RWPE2 (cell line): ENCODE measurements at places on chromosomes 2 and 18.

DNA sequence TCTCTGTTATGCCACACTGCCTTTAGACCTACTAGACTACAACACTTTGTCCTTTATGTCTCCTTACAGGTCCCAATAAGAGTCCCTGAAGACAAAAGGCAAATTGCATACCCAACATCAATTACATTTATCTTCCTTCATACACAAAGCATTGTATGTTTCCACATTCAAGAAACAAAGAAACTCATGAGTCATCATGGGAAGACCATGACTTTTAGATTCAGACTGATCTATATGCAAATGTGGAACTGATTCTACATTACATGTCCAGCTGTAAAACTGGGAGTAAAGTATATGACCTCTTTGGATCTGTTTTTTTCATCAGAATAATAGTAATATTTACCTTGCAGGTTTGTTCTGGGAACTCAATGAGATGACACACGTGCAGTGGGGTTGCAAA lies 25.2 kb upstream of the HNMT start:
- no peak for DNase-seq

GRCh38 chr2:203451011-203451410 lies 84.1 kb downstream of the RAPH1 start:
- no peak for DNase-seq

GRCh38 chr2:179677746-179678505 lies 183.5 kb downstream of the ZNF385B start:
- no peak for DNase-seq

GRCh38 chr2:141331127-141331526 lies 799.7 kb downstream of the LRP1B start:
- no peak for DNase-seq

GRCh38 chr18:79887181-79888000 lies 64.1 kb downstream of the SLC66A2 start:
- no peak for DNase-seq

DNA sequence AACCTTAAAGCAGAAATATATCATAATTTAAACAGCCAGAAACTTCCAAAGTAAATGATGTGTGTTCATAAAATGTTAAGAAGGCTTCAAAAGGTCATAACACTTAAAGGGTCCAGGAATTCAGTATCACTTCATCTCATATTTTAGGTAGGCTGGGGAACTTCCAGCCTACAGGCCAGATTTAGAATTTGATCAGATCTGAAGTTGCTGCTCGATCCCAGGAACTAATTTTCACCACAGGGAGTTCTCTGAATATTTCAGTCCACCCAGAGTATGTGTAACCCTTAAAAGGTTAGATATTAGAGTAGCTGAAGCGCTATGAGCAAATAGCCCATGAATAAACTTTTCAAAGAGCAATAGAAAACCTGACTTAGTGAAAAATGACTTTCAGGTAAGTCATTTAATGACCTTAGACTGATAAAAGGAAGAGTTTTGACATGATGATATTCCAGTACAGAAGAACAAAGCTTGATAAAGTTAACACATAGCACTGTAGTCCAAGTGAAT lies 1.7 kb downstream of the WIPF1 start:
- no peak for DNase-seq

DNA sequence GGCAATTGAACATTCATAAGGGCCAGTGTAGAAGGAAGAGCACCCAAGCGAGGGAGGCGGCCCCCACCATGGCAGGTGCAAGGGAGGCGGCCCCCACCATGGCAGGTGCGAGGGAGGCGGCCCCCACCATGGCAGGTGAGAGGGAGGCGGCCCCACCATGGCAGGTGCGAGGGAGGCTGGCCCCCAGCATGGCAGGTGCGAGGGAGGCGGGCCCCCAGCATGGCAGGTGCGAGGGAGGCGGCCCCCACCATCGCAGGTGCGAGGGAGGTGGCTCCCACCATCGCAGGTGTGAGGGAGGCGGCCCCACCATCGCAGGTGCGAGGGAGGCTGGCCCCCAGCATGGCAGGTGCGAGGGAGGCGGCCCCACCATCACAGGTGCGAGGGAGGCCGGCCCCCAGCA lies 24.7 kb upstream of the GPC1 start:
- no peak for DNase-seq

- no peak for DNase-seq
Observed at GRCh38 chr2:9232886-9233285, 26.3 kb downstream of the ASAP2 start.

DNA sequence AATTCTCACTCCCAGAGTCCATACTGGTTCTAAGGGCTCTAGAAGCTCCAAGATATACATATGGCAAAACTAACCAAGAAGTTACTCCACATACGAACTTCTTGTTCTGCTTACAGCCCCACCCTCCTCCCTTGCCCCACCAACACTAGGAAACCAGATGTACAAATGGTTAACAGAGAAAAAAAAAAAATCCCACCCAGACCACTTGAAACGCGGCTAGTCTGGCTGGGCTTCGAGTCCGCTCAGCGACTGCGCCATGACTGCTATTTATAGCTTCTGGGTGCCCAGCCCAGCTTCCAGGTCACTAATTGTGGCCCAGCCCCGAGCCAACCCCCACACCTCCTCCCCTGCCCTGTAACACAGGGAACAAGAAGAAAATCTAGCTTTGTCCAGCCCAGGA lies 47.0 kb upstream of the IHH start:
- no peak for DNase-seq

GRCh38 chr2:118221536-118222272 lies 133.4 kb downstream of the INSIG2 start:
- DNase-seq, result no peak

- DNase-seq, result peak; percentile 93
Observed at GRCh38 chr18:9017167-9017904, 85.2 kb upstream of the NDUFV2 start.
